ENCODE measurements at places on chromosomes 13 and 19.

- no peak for DNase-seq
Observed at GRCh38 chr19:17202249-17202648, 12.9 kb upstream of the USE1 start.

DNA sequence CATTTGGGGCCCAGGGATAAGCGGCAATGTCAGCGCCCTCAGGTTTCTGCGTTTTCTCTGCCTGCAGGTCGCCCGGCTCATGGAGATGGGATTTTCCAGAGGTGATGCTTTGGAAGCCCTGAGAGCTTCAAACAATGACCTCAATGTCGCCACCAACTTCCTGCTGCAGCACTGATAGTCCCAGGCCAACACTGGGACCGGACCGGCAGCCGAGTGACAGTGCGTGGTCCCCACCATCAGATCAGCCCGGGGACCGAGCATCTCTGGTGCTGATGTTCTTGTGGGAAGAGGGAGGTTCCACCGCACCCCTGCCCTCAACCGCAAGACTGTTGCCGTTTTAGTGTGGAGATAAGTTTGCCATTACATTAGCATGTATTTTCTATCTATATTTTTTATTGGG is 78.0 kb upstream of the GPR183 start:
- no peak for DNase-seq

GRCh38 chr13:84255226-84255797 is 373.0 kb upstream of the SLITRK1 start:
- DNase-seq = no peak

- no peak for DNase-seq
Observed at GRCh38 chr13:32917504-32917903, 98.7 kb upstream of the KL start.

- DNase-seq = no peak
Observed at GRCh38 chr19:55702131-55702627, 27.2 kb downstream of the EPN1 start.

- no peak for DNase-seq
Observed at GRCh38 chr13:85287528-85287927, 511.7 kb downstream of the SLITRK6 start.

DNA sequence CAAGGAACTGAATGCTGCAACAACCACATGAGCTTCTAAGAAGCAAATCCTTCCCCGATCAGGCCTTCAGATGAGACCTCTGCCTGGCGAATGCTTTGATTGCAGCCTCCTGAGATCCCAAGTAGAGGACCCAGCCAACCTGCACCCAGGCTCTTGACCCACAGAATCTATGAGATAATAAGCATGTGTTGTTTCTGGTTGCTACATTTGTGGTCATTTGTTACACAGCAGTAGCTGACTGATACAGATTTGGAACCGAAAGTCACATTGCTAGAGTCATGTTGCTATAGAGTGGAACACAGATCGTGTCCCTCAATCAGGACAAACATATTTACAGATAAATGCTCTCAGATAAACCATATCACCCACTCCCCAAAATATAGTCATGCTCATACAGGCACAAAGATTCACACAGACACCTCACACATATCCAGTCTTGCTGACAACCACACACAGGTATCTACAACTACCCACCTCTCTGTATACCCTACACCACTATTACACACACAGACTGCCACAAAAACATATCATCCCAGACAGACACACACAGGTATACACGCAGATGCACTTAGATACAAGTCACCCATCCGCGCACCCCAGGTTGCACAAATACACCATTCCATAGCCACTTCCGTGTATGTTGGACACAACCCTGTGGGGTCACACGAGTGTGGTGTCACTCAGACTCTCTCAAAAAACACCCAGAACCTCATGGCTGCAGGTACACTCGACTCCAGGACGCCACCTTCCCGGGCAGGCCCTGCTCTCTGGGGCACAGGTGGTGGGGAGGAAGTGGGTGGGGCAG is 5.5 kb downstream of the DIRAS1 start:
- DNase-seq = no peak

DNA sequence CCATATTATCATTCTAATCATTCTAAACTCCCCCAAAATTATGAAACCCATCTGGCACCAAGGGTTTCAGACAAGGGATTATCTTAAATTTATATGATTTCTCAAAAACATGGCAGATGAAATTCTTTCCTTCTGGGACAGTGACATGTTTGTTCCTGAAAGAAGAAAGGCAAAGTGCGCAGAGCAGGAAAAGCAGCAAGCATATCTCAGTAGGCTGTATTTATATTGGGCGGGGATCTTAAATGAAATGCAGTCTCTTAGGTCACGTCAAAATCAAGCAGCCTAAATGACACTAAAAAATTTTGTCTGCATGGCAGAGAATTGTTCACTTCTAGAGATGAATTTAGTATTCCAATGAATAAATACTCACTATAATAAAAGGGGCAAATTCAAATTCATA is 49.3 kb downstream of the RCBTB2 start:
- no peak for DNase-seq

DNA sequence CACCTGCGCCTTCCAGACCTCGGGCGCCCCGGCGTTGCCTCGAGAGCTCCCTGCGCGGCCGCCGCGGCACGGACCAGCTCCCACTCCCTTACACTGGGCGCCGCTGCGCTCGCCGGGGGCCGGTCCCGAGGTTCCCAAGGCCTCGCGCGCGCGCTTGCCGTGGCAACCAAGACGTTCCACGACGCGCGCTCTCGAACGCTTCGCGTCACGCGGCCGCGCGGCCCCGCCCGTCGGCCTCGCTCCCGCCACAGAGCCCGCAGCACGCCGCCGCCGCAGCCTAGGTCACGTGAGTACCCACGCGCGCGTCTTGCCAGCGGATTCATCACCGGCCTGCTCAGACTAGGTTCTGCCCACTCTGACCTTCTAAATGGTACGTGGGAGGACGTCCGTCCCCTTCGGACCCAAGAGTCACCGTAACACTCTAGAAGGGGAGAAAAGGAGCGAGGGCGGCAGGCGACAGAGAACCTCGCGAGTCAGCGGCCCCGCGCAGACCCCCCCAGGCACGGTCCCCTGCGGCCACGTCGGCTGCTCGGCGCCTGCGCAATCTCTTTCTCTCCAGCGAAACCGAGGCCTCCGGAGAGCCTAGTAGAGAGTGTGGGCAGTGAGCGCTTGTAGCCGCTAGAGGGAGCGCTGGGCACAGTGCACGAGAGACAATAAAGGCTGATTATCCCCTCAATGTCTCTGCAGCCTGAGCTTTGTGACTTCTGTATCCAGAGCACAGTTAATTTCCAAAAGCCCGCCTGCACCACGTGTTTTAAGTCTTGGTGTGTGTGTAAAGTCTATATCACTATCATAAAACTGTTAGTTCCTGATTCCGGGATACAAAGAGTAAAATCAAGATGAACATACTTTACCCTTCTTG is at the start of gene SPART:
Gene SPART, minus strand, starts transcription at position 173 of the 862 bp plus-strand sequence. CDS start 10,564 bp downstream, outside the sequence.
- peak; percentile 65 for DNase-seq

- DNase-seq = no peak
Observed at GRCh38 chr19:35560677-35561076, 2.8 kb downstream of the ATP4A start.

DNA sequence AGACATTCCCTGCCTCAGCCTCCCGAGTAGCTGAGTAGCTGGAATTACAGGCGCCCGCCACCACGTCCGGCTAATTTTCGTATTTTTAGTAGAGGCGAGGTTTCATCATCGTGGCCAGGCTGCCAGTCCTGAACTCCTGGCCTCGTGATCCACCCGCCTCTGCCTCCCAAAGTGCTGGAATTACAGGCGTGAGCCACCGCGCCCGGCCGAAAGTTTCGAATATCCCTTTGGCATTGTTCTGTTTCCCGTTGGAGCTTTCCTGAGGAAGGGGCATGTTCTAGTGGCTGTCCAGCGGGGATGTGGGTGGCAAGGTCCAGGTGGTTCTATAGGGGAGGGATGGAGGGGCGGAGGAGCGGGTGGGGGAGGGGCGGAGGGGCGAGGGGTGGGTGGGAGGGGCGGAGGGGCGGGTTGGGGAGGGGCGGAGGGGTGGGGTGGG is 2.1 kb upstream of the BSG start:
- no peak for DNase-seq

DNA sequence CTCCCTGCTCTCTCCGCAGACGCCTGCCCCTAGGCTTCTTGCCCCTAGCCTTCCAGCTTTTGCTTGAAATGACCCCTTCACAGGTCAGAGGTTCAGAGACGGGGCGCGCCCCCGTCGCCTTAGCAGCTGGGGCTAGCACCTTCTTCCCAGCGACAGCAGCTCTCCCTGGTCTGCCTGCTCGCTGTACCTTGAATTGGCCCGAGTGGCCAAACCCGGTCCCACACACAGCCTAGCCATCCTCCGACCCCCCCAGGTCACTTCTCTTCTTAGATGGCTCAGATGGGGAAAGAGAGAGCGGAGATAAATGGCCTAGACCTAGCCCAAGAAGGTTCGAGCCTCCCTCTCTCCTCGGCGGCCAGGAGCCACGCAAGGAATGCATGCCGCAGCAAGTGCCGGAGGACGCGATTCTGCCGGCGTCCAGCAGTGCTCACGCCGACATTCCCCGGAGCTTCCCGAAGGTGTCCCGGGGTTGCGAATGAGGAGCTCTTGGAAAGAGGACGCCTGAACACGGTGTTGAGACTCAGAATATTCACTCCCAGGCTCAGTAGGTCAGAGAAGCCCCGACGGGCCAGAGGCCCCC is 1.3 kb downstream of the CDX2 start:
- DNase-seq = no peak

DNA sequence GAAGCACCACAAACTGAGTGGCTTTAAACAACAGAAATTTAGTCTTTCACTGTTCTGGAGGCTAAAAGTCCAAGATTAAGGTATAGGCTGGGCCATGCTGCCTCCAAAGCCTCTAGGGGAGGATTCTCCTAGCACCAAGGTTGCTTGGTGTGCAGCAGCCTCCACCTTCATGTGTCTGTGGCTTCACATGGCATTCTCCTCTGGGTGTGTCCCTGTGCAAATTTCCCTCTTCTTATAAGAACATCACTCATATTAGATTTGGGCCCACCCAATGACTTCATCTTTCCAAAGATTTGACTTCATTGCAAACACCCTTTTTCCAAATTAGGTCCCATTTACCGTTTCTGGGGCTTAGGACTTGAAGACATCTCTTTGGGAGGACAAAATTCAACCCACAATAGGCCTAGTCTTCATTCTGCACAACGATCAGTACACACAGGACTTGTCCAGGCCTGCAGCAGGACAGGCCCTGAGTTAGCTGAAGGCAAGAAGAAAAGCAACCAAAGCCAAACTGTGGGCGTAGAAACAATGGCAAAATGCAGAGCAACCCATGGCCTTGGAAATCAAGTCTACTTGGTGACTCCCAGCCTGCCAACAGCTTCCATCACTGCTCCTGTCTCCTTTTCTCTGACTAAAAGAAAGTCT is 521.2 kb upstream of the NBEA start:
- DNase-seq = no peak

GRCh38 chr19:19269952-19270694 is 3.0 kb downstream of the TM6SF2 start:
- no peak for DNase-seq

GRCh38 chr13:50078895-50079654 is 63.8 kb downstream of the KCNRG start:
- no peak for DNase-seq

DNA sequence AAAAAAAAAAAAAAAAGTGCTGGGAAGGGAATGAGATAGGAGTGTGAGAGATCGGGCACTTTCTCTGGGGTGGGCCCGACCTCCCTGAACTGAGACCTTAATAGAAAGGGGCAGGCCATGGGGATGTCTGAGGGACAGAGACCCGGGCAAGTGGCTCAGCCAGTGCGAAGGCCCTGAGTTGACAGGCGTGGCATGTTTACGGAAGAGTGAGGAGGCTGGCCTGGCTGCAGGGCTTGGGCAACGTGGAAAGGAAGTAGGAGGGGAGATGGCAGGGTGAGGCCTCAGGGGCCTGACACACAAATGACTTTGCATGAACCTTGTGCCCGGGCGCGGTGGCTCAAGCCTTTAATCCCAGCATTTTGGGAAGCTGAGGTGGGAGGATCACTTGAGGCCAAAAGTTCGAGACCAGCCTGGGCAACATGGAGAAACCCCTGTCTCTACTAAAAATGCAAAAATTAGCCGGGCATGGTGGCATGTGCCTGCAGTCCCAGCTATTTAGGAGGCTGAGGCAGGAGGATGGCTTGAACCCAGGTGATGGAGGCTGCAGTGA is 13.9 kb downstream of the FCHO1 start:
- DNase-seq = no peak

- DNase-seq = no peak
Observed at GRCh38 chr13:34805347-34805746, 136.7 kb upstream of the NBEA start.

DNA sequence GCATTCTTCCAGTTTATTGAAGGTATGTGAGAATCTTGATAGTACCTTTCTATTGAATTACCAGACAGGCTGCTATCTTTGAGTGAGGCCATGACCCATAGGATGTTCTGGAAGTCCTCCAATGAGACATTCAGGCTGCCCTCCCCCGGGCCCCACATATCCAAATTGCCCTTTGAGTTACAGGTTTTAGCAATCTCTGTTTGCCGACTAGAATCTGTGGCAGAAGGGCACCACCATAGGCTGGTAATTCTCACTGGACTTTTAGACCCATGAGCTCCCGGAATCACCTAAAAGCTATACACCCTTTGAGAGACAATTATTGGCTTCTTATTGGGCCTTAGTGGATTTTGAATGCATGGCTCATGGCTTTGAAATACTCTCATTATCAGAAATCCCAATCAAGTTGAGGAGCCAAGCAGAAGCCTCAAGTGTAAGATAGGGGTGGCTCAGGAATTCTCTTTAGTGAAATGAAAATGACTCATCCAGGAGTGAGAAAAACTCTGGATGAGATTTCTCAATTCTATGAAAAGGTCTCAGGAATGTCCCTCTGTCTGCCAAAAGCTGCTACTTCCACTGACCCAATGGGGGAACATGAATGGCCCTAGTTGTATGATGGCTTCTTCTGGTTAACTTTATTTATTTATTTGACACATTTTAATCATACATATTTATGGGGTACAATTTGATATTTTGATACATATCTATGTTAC is 172.1 kb upstream of the CSNK1A1L start:
- no peak for DNase-seq

- DNase-seq = no peak
Observed at GRCh38 chr13:111610081-111610480, 289.6 kb downstream of the TEX29 start.

- DNase-seq = no peak
Observed at GRCh38 chr13:50713523-50714248, 129.8 kb downstream of the DLEU7 start.

- DNase-seq = no peak
Observed at GRCh38 chr19:46176116-46176860, 28.2 kb downstream of the IGFL2 start.

GRCh38 chr19:41144403-41144802 is 30.2 kb downstream of the CYP2F1 start:
- DNase-seq = no peak

- DNase-seq = no peak
Observed at GRCh38 chr19:31518216-31519020, 169.2 kb upstream of the TSHZ3 start.

GRCh38 chr19:30430206-30430734 is 58.1 kb downstream of the ZNF536 start:
- DNase-seq = no peak

GRCh38 chr13:48434200-48434599 is 21.3 kb upstream of the LPAR6 start:
- no peak for DNase-seq

- DNase-seq = no peak
Observed at GRCh38 chr13:29752175-29752574, 98.2 kb downstream of the UBL3 start.

GRCh38 chr19:2631213-2631821 is 71.2 kb downstream of the GNG7 start:
- no peak for DNase-seq

GRCh38 chr13:99307648-99308339 is 595 bp upstream of the GPR183 start:
- DNase-seq = no peak

GRCh38 chr13:91155512-91156114 is 191.9 kb upstream of the MIR17HG start:
- no peak for DNase-seq

All from activated gamma-delta T cell (primary cell).